Activated naive CD8-positive, alpha-beta T cell treated with anti-CD3 and anti-CD28 coated beads for 36 hours (primary cell): ENCODE measurements at places on chromosomes 3 and 15.

DNA sequence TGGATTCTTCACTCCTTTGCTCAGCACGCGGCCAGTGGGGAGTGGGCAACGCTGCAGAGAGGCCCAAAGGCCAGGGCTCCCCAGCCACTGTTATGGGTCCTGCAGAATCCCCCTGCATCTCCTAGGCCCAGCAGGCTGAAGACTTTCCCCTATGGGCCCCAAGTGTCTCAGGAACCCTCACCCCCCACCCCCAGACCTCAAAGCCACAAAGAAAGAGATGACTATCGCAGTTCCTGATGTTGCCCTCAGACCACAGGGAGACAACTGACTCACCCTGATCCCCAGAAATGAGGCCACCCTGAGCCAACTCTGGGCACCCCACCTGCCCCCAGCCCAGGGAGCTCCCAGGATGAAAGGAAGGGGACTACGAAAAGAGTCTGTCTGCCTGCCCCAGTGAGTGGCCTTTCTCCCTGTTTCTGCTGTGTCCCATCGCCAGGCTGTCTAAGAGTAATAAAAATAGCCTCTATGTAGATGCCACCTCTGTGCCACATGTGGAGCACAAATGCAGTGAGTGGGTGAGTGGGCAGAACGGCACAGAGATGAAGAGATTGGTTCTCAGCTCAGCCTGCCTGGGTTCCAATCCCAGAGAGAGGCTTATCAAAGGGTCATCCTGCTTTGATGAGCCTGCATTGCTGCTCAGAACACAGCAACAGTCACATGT is 283.0 kb downstream of the UACA start:
- DNase-seq, result peak; percentile 76
- H3K4me3 ChIP-seq, result no peak overlapping the region
- no peaks in the 10 kb centered on the region for H3K36me3 ChIP-seq

GRCh38 chr3:124034016-124034843 is 42.3 kb upstream of the ROPN1 start:
- peaks cover 7% of the 10 kb centered on the region for H3K4me1 ChIP-seq
- no peaks in the 10 kb centered on the region for H3K36me3 ChIP-seq
- DNase-seq, result peak; percentile 19
- no peak overlapping the region for H3K27ac ChIP-seq
- peak overlapping the region; percentile 44 for H3K4me3 ChIP-seq

DNA sequence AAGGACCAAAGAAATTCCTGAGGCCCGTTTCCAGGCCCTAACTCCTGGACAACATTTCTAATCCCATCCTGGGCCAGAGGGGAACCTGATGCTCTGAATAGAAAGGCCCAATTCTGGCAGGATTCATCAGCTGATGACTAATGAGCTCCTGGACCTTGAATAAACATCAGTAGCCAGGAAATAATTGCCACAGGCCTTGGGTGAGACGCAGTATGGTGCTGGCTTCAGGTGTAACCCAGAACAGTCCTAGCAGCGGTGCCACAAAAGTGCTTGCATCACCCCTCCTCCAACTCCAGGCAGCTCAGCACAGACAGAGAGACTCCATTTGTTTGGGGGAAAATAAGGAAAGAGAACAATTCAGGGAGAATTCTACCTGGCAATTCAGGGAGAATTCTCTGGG is 184.7 kb upstream of the POU1F1 start:
- no peaks in the 10 kb centered on the region for H3K36me3 ChIP-seq
- H3K27me3 ChIP-seq, result no peaks in the 10 kb centered on the region
- no peak overlapping the region for H3K27ac ChIP-seq

DNA sequence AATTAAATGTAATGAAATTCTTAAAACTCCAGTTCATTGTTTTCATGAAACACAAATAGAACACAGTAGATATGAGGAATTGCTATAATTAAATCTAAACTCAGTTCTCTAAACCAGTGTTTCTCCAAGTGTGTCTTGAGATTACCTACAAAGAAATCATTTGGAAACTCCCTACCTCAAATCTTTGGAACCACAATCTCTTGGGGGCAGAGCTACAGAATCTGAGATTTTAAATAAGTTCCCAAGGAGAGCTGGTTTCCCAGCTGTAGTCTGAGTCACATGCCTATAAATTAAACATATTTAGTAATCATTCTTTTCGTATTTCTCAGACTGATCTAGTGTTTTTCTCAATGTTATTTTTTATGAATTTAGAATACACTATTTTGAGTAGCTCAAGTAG is 17.0 kb upstream of the ACTC1 start:
- peaks cover 43% of the 10 kb centered on the region for H3K27me3 ChIP-seq
- no peak overlapping the region for H3K27ac ChIP-seq
- H3K4me3 ChIP-seq, result no peak overlapping the region
- no peaks in the 10 kb centered on the region for H3K4me1 ChIP-seq

DNA sequence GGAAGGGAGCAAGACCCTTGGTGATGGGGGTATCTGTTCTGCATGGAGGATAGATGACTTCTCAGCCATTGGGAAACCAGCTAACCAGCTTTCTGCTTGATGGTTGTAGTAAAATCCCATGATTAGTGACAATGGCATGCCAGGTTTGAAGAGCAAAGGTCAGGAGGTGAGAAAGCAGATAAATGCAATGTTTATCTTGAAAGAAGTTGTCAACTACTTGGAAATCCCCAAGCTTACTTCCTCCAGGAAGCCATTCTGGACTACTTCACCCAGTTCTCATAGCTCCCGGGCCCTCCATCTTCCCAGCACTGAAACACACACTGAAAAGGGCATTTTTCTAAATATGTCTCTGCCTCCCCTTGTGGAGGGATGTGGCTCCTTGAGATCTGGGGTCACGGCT is 51.3 kb downstream of the SMAD3 start:
- H3K27ac ChIP-seq, result peak overlapping the region; percentile 70
- H3K4me3 ChIP-seq, result no peak overlapping the region
- peaks cover 25% of the 10 kb centered on the region for H3K36me3 ChIP-seq
- peaks cover 75% of the 10 kb centered on the region for H3K4me1 ChIP-seq
- DNase-seq, result no peak
- H3K27me3 ChIP-seq, result no peaks in the 10 kb centered on the region

DNA sequence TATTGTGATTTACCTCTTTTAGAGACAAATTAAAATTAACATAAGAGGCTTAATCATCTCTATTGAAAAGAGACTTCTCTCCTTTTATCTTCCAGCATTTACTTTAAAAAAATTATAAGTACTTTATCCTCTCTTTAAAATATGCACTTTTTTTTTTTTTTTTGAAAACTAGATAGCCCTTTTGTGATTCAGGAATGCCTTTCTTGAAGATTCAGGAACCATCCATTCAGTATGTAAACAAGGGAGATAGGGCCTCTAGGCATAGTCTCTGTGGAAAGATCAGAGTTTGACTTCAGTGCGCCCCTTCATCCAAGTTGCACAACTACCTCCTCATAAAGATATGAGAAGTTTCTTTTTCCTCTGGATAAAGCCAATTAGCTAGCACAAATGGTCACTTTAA is 1163.7 kb downstream of the SI start:
- no peak for DNase-seq
- H3K36me3 ChIP-seq, result no peaks in the 10 kb centered on the region
- no peaks in the 10 kb centered on the region for H3K4me1 ChIP-seq
- H3K27me3 ChIP-seq, result no peaks in the 10 kb centered on the region
- H3K27ac ChIP-seq, result no peak overlapping the region
- no peak overlapping the region for H3K4me3 ChIP-seq

DNA sequence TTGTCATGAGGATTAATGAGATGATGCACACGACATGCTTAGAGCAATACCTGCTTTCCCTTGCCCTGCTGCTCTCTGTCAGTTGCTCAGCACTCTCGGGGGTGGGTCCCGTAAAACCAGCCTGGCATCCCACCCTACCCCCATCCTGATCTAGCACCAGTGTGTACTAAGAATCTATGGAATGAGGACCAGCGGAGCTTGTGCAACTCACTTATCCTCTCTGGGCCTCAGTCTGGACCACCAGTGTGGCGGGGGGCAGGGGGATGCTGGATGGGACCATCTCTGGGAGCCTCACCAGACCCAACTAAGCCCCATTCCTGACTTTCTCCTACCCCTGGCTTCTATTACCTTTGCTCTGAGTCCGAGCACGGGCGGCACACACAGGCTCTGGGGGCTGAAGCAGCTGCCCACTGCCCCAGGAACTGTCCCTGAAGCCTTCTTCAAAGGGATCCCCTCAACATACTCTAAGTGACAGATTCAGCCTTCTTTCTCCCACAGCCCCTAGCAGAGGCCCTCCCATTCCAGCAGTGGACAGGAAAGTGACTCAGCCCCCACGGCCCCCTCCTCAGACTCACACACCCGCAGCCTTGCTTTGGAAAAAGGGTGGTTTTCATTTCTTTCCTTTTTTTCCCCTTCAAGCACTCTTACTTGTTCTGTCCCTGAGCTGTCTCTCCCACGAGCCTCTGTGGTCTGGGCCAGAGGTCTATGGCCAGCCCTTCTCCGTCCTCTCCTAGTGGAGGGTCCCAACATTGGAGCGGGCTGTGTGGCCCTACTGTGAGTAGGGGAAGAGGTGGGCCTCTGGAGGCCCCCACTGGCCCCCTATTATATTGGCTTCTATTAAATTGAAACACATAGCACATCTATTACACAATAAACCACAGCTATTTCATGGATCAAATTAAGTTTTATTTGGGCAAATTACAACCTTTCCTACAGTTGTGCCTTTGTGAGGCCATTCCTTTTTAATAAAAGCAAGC is 100.3 kb downstream of the SMAD6 start:
- no peak overlapping the region for H3K4me3 ChIP-seq
- H3K36me3 ChIP-seq, result no peaks in the 10 kb centered on the region
- no peak overlapping the region for H3K27ac ChIP-seq
- no peak for DNase-seq
- H3K4me1 ChIP-seq, result no peaks in the 10 kb centered on the region

GRCh38 chr3:30518181-30518864 is 88.1 kb upstream of the TGFBR2 start:
- DNase-seq, result no peak
- H3K4me3 ChIP-seq, result no peak overlapping the region
- peaks cover 2% of the 10 kb centered on the region for H3K36me3 ChIP-seq
- no peak overlapping the region for H3K27ac ChIP-seq
- H3K4me1 ChIP-seq, result peaks cover 17% of the 10 kb centered on the region
- H3K27me3 ChIP-seq, result no peaks in the 10 kb centered on the region

- H3K36me3 ChIP-seq, result peaks cover 58% of the 10 kb centered on the region
- H3K4me1 ChIP-seq, result peaks cover 46% of the 10 kb centered on the region
- H3K27ac ChIP-seq, result peak overlapping the region; percentile 55
- no peaks in the 10 kb centered on the region for H3K27me3 ChIP-seq
These were observed 5.8 kb downstream of the TASOR start for GRCh38 chr3:56677286-56677685.

DNA sequence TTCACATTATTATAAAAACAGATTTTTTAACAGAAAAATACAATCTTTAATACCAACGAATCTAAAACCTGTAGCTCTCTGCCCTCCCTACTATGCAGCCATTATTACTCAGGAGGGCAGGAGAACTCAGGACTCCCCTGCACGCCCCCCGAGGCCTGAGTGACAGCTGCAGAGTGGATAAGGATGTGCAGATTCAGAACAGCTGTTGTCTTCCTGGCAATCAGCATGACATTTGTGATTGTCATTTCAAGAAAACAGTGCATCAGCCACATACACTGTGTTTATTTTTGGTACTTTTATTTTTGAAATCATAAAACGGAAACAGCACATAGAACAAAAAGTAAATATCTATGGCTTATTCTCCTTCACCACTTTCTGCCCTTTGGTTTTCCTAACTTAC is 450.8 kb downstream of the OCA2 start:
- no peaks in the 10 kb centered on the region for H3K36me3 ChIP-seq
- no peak overlapping the region for H3K27ac ChIP-seq
- no peak for DNase-seq
- H3K4me1 ChIP-seq, result no peaks in the 10 kb centered on the region
- no peak overlapping the region for H3K4me3 ChIP-seq

DNA sequence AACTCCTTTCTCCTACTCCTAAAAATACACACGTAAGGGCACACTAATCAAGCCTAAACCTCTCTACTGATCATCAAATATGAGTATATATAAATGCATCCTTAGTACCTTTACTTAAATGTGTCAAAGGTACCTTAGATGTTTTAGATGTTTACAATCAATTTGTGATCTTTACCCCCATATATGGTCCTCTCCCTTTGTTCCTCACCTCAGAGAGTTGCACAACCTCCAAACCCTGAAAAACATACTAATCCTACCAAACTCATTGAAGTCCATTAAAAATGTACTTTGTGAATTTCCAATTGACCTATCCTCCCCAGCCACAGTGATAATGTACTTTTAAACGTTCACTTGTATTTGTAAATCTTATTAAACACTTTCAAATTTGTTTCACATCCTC is 249.1 kb downstream of the STAG1 start:
- no peaks in the 10 kb centered on the region for H3K27me3 ChIP-seq
- peaks cover 10% of the 10 kb centered on the region for H3K36me3 ChIP-seq

DNA sequence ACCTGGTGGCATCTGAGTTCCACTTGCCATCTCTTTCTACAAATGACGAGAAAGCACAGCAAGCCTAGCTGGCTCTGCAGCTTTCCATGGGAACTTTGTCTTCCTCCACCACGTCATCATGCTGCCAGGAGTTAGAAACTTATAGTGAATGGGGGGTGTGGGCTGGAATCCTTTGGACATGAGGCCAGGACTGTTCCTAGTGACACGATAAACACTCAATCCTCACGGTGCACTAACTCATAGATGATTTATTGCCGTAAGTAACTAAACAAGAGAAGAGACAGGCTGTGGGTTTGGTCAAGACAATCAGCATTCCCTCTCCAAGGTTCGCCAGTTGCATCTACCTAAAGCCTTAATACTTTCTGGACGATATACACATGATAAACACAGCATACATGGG is 50.6 kb downstream of the OXNAD1 start:
- H3K4me3 ChIP-seq, result no peak overlapping the region
- H3K27me3 ChIP-seq, result no peaks in the 10 kb centered on the region
- H3K36me3 ChIP-seq, result peaks cover 89% of the 10 kb centered on the region
- peak overlapping the region; percentile 97 for H3K27ac ChIP-seq

DNA sequence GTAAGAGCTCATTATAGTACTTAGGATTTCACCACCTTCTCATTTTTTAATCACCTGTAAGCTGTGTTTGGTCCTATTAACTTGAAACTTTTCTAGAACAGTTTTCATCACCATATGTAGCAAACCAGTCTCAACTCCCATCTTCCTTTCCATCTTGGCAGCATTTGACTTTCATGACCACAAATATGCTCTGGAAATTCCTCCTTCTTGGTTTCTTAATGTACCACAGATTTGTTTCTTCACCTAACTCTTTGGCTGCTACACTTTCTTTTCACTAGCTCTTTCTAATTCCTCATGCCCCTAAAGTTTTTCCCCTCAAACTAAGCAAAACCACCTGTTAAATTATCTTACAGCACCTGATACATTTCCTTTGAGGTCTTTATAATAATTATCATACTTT is 13.2 kb upstream of the NMB start:
- no peak overlapping the region for H3K4me3 ChIP-seq
- no peak for DNase-seq
- peaks cover 22% of the 10 kb centered on the region for H3K36me3 ChIP-seq
- H3K27ac ChIP-seq, result no peak overlapping the region
- H3K4me1 ChIP-seq, result peaks cover 20% of the 10 kb centered on the region

DNA sequence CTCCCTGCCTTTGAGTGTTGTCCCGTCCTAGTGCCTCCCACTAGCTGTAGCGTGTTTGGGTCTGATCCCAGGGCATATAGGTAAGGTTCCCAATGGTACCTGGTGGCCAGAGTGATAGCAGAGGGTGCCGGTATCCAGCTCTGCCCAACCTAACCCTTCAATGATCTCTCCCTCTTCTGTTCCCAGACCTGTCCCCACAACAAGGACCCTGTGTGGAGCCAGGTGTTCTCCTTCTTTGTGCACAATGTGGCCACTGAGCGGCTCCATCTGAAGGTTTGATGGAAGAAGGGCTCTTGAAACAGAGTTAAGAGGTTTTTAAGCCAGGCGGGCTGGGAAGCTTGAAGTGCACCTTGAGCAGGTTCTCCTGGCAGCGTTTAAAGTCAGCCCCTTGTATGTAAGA is 35.5 kb downstream of the ESYT3 start:
- no peaks in the 10 kb centered on the region for H3K36me3 ChIP-seq
- H3K4me3 ChIP-seq, result no peak overlapping the region
- H3K27me3 ChIP-seq, result peaks cover 5% of the 10 kb centered on the region
